SJCRH30 (cell line): ENCODE measurements at places on chromosomes 7 and 10.
A peak's percentile ranks its signal among the peaks of the same experiment; 100 is the strongest.

DNA sequence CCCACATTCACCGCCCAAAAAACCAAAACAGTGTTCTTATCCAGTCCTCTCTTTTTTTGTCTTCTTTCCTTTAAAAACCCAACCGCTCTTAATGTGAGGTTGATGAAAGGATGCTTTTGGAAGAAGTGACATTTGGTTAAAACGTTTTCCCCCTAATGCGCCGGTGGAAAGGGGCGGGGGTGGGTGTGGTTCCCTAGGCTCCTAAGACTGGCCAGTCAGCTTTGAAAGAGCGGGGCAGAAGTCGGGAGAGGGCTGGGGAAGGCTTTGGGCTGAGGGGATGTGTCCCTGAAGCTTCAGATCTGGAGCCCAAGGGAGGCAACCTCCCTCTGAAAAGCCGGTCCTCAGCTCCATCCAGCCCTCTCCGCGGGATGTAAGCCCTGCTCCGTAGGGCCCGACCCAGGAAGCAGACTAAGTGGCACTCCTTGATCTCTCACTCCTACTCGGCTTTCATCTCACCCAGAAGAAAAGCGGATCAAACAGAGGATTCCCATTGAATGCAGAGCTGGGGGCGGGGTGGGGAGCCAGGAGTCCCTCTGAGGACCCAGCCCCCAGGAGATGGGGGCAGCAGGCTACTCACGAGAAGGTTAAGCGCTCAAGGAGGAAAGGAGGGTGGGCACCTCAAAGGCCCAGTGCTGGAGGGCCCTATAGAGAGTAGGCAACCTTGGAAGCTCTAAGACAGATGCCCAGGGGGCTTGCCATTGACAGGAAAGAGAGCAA lies 2.4 kb upstream of the EVX1 start:
- DNase-seq: no peak
- no peak overlapping the region for H3K27ac ChIP-seq
- no peaks in the 10 kb centered on the region for H3K4me1 ChIP-seq
- H3K27me3 ChIP-seq: peaks cover 4% of the 10 kb centered on the region; the same call in 1 of the 2 replicates

DNA sequence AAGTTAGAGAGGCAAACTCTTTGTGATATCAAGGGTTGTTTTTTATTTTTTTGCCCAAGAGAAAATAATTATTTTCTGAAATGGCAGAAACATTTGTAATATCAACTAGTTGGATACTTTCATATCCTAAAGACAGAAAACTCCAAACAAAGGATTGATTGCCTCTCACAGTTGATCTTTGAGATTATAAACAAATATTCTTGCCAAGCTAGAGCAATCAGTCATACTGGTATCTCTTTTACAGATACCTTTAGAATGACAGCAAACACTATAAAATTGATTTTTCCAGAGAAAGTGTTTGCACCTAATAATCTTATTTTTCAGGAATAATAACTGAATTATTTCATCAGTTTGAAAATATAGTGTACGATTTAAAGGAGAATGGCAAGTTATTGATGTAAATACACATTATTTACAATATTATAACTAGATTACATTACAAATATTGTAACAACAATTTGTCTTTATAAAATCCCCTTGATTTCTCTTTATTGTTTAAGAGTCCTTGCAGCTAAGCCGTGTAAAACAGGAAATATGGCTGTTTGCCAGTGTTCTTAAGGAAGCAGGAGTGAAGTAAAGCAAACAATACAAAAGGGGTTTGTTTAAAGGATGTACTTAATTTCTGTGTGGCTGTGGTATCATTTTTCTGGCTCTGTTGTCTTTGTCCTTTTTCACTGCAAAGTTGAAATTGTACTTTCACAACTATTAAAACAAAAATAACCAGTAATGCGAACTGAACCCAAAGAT lies 58.4 kb downstream of the MAPK8 start:
- H3K36me3 ChIP-seq: no peaks in the 10 kb centered on the region
- peaks cover 17% of the 10 kb centered on the region for H3K4me1 ChIP-seq
- DNase-seq: peak; percentile 13

GRCh38 chr10:6045878-6046772 lies 16.0 kb downstream of the IL2RA start:
- no peaks in the 10 kb centered on the region for H3K36me3 ChIP-seq
- no peak overlapping the region for H3K4me3 ChIP-seq
- 0 out of 2 replicates have a peak, but pooled peaks cover 3% of the 10 kb centered on the region for H3K27me3 ChIP-seq
- no peak for DNase-seq
- H3K4me1 ChIP-seq: no peaks in the 10 kb centered on the region

- no peaks in the 10 kb centered on the region for H3K27me3 ChIP-seq
- H3K27ac ChIP-seq: no peak overlapping the region
- peaks cover 83% of the 10 kb centered on the region for H3K36me3 ChIP-seq
- H3K4me3 ChIP-seq: no peak overlapping the region
Observed at GRCh38 chr7:116906391-116906790, 44.0 kb downstream of the CAPZA2 start.

GRCh38 chr10:31401287-31401686 lies 82.3 kb downstream of the ZEB1 start:
- H3K4me1 ChIP-seq: peaks cover 18% of the 10 kb centered on the region
- no peak for DNase-seq
- H3K27ac ChIP-seq: no peak overlapping the region
- H3K27me3 ChIP-seq: no peaks in the 10 kb centered on the region

GRCh38 chr7:2962865-2963264 lies 80.8 kb downstream of the CARD11 start:
- H3K27me3 ChIP-seq: no peaks in the 10 kb centered on the region
- no peak overlapping the region for H3K27ac ChIP-seq
- no peaks in the 10 kb centered on the region for H3K4me1 ChIP-seq
- no peak for DNase-seq
